ENCODE measurements at places on chromosomes 4 and X.

GRCh38 chr4:9936129-9936644 lies 85.1 kb downstream of the SLC2A9 start:
- DNase-seq: no peak

GRCh38 chr4:41121906-41122305 lies 92.4 kb downstream of the APBB2 start:
- no peak for DNase-seq

DNA sequence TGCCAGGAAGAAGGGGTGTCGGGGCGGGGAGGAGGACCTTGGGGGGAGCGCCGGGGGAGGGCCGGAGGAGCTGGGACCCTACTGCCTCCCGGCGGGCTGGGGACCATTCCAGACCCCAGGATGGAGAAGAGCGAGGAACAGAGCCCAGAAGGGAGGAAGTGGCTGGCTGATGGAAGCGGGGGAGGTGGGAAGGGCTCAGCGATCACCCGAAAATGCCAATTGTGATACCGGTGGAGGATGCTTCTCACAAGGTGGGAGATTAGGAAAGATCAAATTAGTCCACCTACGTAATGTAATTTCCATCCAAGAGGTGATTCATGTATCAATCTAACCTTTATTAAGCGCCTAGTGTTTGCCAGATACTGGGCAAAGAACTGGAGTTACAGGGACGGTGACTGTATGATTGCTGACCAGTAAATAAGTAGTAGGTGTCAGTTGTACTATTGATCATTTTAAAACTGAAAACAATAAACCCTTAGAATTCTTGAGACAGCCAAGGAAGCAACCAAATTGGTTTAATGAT lies 452 bp upstream of the RAI2 start:
- DNase-seq: no peak

- DNase-seq: no peak
Observed at GRCh38 chrX:137033774-137034507, at the start of gene GPR101. Gene GPR101, minus strand, starts transcription at chrX:137033995. Its CDS starts 2,321 bp downstream, at chrX:137031674.

DNA sequence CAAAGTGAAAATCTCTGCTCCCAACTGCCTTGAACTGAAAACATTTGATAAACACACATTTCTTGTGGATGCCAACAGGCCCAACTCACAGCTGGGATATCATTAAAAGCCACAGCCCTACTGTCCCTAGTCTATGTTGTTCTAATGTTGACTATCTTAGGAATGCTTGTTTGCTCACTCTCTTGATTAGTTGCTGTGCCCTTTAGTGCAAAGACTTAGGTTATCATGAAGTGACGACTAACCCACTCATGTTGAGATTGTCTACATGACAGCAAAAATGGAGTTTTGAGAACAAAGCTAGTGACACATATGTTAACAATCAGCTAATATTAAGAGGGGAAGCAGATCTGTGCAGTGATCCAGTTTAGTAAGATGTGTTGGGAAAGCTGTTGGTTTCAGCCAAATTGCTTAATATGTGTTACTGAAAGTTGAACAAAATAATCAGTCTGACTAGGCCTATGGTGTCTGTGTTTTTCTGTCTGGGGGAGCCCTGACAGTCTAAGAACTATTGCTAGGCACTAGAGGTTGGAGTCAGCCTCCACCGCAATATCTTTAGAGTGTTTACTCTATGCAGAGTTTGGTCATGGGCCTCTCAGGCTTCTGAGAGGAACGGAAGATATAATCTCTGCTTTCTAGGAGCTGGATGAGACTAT lies 125.5 kb downstream of the ATG4A start:
- no peak for DNase-seq

GRCh38 chr4:168551945-168552695 lies 55.3 kb downstream of the PALLD start:
- DNase-seq: peak; percentile 70

GRCh38 chr4:99635601-99636000 lies 22.0 kb downstream of the C4orf54 start:
- DNase-seq: no peak

DNA sequence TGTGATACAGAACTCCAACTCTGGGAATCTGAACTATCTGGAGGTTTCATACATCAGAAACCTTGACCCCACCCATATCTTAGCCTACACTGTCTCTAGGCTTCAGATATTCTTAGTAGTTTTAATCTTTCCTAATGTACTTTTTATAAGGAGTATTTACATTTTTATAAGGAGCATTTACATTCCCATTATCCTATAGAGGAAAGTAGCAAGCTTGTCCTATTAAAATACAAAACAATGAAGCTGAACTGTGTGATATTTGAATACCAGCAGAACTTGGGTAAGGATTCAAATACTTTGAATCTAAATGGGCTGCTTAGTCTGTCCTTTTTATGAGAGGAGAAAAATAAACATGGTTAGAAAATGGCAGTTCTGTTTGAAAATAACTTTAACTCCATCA lies 247.4 kb downstream of the FMR1NB start:
- DNase-seq: no peak

GRCh38 chrX:143081231-143081630 lies 55.5 kb downstream of the SPANXN4 start:
- no peak for DNase-seq

- no peak for DNase-seq
Observed at GRCh38 chr4:115149106-115149505, 35.7 kb upstream of the NDST4 start.

DNA sequence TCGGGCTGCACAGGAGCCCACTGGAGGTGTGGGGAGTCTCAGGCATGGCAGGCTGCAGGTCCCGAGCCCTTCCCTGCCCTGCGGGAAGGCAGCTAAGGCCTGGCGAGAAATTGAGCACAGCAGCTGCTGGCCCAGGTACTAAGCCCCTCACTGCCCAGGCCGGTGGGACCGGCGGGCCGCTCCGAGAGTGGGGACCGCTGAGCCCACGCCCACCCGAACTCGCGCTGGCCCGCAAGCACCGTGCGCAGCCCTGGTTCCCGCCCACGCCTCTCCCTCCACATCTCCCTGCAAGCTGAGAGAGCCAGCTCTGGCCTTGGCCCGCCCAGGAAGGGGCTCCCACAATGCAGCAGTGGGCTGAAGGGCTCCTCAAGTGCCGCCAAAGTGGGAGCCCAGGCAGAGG lies 82.0 kb upstream of the NEIL3 start:
- DNase-seq: no peak

GRCh38 chr4:185869427-185869826 lies 57.4 kb upstream of the SORBS2 start:
- DNase-seq: no peak

DNA sequence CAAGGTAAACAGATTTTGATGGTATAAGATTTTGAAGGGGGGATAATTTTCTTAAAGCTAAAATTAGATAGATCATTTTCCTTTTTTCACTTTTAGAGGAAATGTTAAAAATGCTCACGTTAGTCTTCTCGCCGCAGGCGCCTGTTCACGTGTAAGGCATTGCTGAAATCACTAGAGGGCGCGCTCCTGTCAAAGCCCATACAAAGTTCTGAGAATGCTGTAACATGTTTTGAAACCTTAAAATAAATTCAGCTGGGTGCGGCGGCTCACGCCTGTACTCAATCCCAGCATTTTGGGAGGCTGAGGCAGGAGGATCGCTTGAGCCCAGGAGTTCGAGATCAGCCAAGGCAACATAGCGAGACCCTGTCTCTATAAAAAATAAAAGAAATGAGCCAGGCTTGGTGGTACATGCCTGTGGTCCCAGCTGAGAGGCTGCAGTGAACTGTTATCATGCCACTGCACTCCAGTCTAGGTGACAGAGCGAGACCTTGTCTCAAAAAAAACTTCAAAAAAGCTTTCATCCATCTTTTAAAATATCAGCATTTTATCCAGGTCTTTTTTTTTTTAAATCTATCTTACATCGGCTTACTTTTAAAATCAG lies 138.0 kb downstream of the RBMX2 start:
- DNase-seq: peak; percentile 64
